ENCODE measurements at places on chromosomes 7 and 10.

- DNase-seq, result no peak
These were observed 9.8 kb upstream of the SAMD8 start for GRCh38 chr10:75101416-75102251.

- no peak for DNase-seq
These were observed 77.9 kb downstream of the HECTD2 start for GRCh38 chr10:91487911-91488582.

DNA sequence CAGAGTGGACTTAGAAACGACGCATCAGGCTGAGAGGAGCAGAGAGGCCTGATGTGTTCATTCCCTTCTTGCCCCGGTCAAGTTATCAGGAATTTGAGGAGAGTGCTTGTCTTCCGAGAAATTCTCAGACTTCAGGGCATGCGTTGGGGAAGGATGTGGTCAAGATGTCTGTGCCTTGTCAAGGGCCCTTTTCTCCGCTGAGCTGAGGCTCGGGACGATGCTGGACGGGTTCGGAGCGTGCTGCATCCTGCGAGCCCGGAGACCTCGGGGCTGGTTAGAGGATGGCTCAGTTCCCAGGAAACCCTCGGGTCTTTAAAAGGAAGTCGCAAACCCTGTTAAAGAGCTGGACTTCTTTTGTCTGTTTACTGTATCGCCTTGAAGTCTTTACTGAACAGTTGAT, 325.4 kb downstream of the ADARB2 start:
- no peak for DNase-seq

DNA sequence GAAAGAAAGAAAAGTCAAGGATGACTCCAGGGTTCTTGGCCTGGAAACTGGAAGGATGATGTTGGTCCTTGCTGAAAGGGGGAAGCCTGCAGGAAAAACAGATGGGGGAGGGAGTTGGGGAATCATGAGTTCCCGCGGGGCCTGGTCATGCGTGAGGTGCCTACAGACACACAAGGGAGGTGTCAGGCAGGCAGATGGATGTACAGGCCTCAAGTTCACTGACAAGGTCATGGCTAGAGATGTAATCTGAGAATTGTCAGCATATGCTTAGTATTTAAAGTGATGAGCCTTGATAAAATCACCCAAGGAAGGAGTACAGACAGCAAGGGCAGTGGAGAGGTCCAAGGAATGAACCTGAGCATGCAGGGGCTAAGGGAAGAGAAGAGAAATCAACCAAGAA, 46.8 kb downstream of the DLG5 start:
- no peak for DNase-seq

GRCh38 chr10:47383261-47384147, 589 bp downstream of the ZNF488 start:
- DNase-seq, result no peak

- no peak for DNase-seq
These were observed 2.4 kb downstream of the CHST12 start for GRCh38 chr7:2405601-2406345.

GRCh38 chr10:62842983-62843382, 26.8 kb upstream of the EGR2 start:
- DNase-seq, result no peak

All from AG04449 (cell line).